ENCODE measurements at places on chromosomes 1 and 21. TPM values are rescaled to one million over a fixed set of nuclear protein-coding genes. Genes with fewer than 3 reads are reported as not detected.

- no peak overlapping the region for H3K4me3 ChIP-seq
- H3K27me3 ChIP-seq = no peaks in the 10 kb centered on the region
- H3K27ac ChIP-seq = no peak overlapping the region
- no peaks in the 10 kb centered on the region for H3K4me1 ChIP-seq
- no peaks in the 10 kb centered on the region for H3K36me3 ChIP-seq
- no peak for DNase-seq
Observed at GRCh38 chr1:212396638-212397037, 18.0 kb downstream of the PACC1 start.

DNA sequence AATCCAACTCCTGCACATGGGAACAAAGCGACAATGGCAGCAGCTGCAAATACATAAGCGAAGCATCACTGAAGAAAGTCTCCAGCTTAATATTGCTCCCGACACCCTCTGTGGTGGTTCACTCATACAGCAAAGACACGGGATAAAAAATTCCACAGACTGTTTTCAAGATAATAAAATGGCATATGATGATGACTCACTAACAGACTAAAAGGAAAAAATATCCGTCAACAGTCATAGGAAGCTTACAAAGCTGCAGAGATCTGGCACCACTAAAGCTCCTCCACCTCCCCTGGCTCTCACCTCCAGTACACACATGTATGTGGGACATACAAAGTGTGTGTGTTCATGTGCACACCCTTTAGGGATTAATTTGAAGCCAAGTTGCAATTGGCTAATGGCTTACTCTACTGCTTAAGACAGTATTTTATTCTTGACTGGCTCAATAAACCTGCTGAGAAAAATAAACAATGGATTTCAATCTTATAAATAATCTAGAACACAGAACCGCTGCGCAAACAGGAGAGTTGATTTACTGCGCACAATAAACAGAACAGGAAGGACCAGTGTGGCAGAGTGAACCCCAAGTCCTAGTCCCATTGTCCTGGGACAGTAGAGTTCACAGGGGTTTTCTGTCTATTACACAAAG lies 94.4 kb downstream of the SLC45A1 start:
- H3K4me3 ChIP-seq = peak overlapping the region; percentile 1
- peak overlapping the region; percentile 91 for H3K27ac ChIP-seq
- peaks cover 96% of the 10 kb centered on the region for H3K4me1 ChIP-seq
- no peaks in the 10 kb centered on the region for H3K36me3 ChIP-seq
- no peaks in the 10 kb centered on the region for H3K27me3 ChIP-seq

GRCh38 chr1:247862756-247863155 lies 5.8 kb downstream of the TRIM58 start:
- no peak overlapping the region for H3K27ac ChIP-seq
- H3K27me3 ChIP-seq = no peaks in the 10 kb centered on the region
- H3K36me3 ChIP-seq = no peaks in the 10 kb centered on the region
- no peak overlapping the region for H3K4me3 ChIP-seq
- H3K4me1 ChIP-seq = no peaks in the 10 kb centered on the region
- DNase-seq = no peak

DNA sequence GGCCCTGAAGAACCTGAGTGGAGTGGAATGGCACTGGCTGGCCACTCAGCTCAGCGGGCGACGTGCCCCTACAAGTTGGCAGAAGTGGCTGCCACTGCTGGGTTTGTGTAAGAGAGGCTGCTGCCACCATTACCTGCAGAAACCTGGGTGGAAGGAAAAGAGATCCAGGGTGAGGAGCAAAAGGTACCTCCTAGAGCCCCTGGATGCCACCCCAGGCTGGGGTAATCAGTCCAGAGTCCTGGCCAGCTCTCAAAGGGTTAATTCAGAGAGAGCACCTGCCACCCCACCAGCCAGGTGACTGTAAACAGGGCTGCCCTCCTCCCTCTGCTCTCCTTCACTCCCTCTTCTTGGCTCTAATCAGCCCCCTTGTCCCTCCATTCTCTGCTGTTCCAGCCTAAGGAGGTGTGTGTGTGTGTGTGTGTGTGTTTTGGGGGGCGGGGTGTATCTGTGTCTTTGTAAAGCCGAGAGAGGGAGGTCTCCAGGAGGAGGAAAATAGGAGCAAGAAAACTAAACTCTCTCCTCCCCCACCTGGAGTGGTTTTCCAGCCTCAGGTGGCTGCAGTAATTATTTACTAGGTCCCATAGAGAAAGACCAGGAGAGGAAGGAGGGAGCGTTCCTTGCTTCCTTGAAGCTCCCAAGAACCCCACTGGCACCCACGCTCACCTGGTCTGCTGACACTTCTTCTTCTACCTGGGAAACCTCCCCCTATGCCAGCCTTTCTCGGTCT lies 12.6 kb downstream of the TRIM46 start:
- H3K4me1 ChIP-seq = peaks cover 10% of the 10 kb centered on the region
- DNase-seq = no peak

DNA sequence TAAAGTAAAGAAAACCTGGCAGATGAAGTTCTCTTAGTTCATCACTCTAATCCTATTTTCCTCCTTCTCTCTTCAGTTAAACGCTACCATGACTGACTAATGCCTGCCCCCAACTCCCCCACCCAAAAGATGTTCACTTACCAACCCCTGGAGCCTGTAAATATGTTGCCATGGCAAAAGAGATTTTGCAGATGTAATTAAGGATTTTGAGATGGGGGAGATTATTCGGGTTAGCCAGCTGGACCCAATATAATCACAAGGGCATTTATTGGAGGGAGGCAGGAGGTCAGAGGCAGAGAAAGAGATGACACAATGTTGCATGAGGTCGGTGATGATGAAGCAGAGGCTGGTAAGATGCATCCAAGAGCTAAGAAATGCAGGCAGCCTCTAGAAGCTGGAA lies 69.3 kb upstream of the PPP2R5A start:
- no peak overlapping the region for H3K27ac ChIP-seq
- no peaks in the 10 kb centered on the region for H3K27me3 ChIP-seq
- H3K36me3 ChIP-seq = no peaks in the 10 kb centered on the region
- no peaks in the 10 kb centered on the region for H3K4me1 ChIP-seq
- H3K4me3 ChIP-seq = no peak overlapping the region

GRCh38 chr1:234958066-234958705 lies 170.5 kb downstream of the TOMM20 start:
- DNase-seq = no peak
- H3K4me3 ChIP-seq = no peak overlapping the region
- no peaks in the 10 kb centered on the region for H3K27me3 ChIP-seq
- no peaks in the 10 kb centered on the region for H3K36me3 ChIP-seq

GRCh38 chr1:1003618-1004419 lies 3.9 kb upstream of the HES4 start:
- no peak for DNase-seq
- H3K27ac ChIP-seq = no peak overlapping the region
- no peaks in the 10 kb centered on the region for H3K36me3 ChIP-seq
- H3K4me3 ChIP-seq = no peak overlapping the region
- H3K4me1 ChIP-seq = peaks cover 19% of the 10 kb centered on the region
- H3K27me3 ChIP-seq = peaks cover 5% of the 10 kb centered on the region

GRCh38 chr1:247535402-247535801 lies 838 bp downstream of the OR2C3 start:
- DNase-seq = no peak
- no peaks in the 10 kb centered on the region for H3K4me1 ChIP-seq
- H3K36me3 ChIP-seq = no peaks in the 10 kb centered on the region
- no peak overlapping the region for H3K27ac ChIP-seq

- no peak overlapping the region for H3K27ac ChIP-seq
- no peaks in the 10 kb centered on the region for H3K27me3 ChIP-seq
- H3K4me3 ChIP-seq = no peak overlapping the region
- DNase-seq = no peak
Observed at GRCh38 chr1:233477359-233477758, 136.5 kb upstream of the KCNK1 start.

- H3K36me3 ChIP-seq = no peaks in the 10 kb centered on the region
- DNase-seq = no peak
- peaks cover 6% of the 10 kb centered on the region for H3K4me1 ChIP-seq
- no peaks in the 10 kb centered on the region for H3K27me3 ChIP-seq
Observed at GRCh38 chr1:235968831-235969230, 96.1 kb downstream of the NID1 start.

- peaks cover 6% of the 10 kb centered on the region for H3K27me3 ChIP-seq
- H3K4me1 ChIP-seq = no peaks in the 10 kb centered on the region
- no peak overlapping the region for H3K4me3 ChIP-seq
- no peaks in the 10 kb centered on the region for H3K36me3 ChIP-seq
- no peak for DNase-seq
Observed at GRCh38 chr1:22547186-22547817, 16.0 kb upstream of the EPHA8 start.

DNA sequence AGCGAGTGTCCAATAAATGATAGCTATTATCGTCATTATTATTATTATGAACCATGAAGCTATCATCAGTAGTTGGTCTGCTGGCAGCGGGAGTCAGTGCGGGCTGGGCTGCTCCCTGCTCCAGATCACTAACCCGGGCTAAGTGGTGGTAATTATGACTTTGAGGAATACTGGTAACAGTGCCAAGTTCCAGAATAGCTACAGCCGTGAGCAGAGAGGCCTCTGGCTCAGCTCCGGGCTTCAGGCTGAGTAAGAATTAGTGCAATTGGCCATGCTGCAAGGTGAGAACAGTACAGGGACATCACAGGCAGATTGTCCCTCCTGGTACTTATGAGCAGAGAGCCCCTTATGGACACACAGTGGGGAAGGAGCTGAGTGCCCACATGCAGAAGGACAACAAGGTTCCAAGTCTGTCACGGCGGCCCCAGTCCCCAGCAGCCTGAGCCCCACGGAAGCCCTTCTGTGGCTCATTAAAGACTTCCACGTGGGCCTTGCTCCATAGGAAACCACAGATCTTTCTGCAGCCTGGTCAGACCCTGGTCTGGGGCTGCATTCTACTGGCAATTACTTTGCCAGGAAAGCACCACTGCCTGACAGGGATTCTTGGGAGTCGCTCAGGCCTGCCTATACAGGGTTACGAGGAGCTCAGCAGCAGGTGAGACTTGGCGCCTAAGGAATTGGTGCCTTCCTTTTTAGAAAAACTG lies 235.1 kb downstream of the RRAGC start:
- H3K27me3 ChIP-seq = no peaks in the 10 kb centered on the region
- no peaks in the 10 kb centered on the region for H3K4me1 ChIP-seq
- no peaks in the 10 kb centered on the region for H3K36me3 ChIP-seq
- no peak overlapping the region for H3K27ac ChIP-seq
- H3K4me3 ChIP-seq = no peak overlapping the region

DNA sequence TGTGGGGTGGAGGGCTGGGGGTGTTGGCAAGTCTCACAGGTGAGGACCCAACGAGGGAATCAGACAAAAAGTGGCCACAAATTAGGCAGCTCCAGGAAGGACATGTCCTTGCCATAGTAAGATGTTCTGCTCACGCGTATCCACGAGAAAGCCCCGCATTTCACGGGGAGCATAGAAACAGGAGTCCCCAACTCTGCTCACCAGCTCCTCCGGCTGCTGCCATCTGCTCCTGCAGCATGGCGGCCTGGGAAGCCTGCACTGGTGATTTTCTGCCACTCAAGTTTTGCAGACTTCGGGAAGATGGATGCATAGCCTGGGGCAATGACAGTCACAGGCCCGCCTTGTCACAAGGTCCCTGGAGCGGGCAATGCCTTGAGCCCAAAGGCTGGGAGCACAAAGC lies 9.3 kb downstream of the TCP10L start:
- H3K4me1 ChIP-seq = no peaks in the 10 kb centered on the region
- no peak overlapping the region for H3K27ac ChIP-seq
- H3K36me3 ChIP-seq = no peaks in the 10 kb centered on the region
- no peaks in the 10 kb centered on the region for H3K27me3 ChIP-seq
- H3K4me3 ChIP-seq = no peak overlapping the region

- H3K27ac ChIP-seq = no peak overlapping the region
- peak; percentile 58 for DNase-seq
- H3K4me3 ChIP-seq = no peak overlapping the region
- H3K27me3 ChIP-seq = no peaks in the 10 kb centered on the region
- H3K4me1 ChIP-seq = no peaks in the 10 kb centered on the region
Observed at GRCh38 chr1:81920245-81920740, 119.6 kb downstream of the ADGRL2 start.

DNA sequence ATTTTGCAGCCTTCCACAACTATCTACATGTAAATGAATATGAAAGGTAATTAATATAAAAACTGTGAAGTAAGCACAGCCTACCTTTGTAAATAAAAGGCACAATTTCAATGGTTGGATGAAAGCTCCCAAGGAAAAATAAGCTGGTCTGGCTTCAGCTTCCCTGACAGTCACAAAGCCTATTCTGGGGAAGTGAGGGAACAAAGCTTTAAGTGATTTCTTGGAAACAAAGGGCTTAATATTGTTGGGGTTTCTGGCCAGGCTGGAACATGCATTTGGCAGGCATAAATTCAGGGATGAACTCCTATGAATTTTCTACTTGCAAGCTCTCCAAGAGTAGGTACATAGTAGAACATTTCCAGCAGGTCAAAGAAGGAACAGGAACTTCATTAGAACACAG lies 17.3 kb downstream of the BCAS2 start:
- H3K4me1 ChIP-seq = no peaks in the 10 kb centered on the region
- no peak for DNase-seq
- H3K27ac ChIP-seq = no peak overlapping the region
- H3K4me3 ChIP-seq = no peak overlapping the region

Gene C1orf185
- total RNA-seq = not detected

Gene E2F2
- 0.40 TPM for total RNA-seq

Gene HS2ST1
- 7.0 TPM for total RNA-seq

Gene COL9A2
- total RNA-seq = 8.9 TPM

Gene NT5C1A
- 85.5 TPM for total RNA-seq

Gene NPR1
- 3.0 TPM for total RNA-seq

Gene TSPAN1
- total RNA-seq = 10.7 TPM

Gene FMN2
- total RNA-seq = not detected

Gene TCHH
- not detected for total RNA-seq
